SK-N-SH treated with all-trans-retinoic acid at 6 μM for 48 hours (cell line): ENCODE measurements at places on chromosomes 3 and 15.
A peak's percentile ranks its signal among the peaks of the same experiment; 100 is the strongest.

GRCh38 chr15:73391128-73391872, 22.5 kb upstream of the HCN4 start:
- no peak for ATAC-seq

GRCh38 chr3:171169866-171170265, 143.3 kb upstream of the SLC2A2 start:
- ATAC-seq = no peak

- ATAC-seq = no peak
Measured at GRCh38 chr3:27507111-27507510, 22.9 kb upstream of the SLC4A7 start.

- ATAC-seq = no peak
Measured at GRCh38 chr3:111548756-111549155, 6.8 kb downstream of the CD96 start.

GRCh38 chr15:81914734-81915256, 131.0 kb downstream of the MEX3B start:
- ATAC-seq = peak; percentile 48; the same call in 1 of the 3 replicates

- peak; percentile 95 for ATAC-seq
Measured at GRCh38 chr15:38714309-38715072, 149.9 kb upstream of the RASGRP1 start.

DNA sequence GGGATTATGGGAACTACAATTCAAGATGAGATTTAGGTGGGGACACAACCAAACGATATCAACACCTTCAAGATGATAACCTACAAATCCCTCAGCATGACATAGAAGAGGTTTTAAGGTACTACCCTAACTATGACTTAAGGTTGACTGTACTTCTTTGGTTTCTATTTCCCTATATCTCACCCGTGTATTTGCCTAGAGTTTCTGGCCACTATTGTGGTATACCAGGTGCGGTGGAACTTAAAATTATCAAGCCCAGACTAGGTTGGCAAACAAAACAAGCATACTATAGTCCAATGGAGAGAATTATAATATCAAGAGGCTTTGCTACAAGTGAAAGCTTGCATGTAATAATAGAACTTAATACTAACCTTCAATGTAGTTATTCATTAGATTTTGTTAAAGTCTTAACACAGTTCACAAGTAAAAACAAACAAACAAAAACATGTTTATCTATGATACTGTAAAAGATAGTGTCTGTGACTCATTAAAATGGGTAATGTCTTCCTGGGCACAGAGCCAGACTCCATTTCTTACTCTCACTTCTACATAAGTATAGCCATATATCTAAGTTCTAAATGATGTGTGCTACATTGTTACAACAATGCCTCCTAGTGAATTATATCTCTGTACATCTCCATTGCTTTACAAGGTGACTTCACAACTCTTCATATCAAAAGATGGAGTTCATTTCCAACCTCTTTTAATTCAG, 479.1 kb downstream of the ZBBX start:
- ATAC-seq = no peak

DNA sequence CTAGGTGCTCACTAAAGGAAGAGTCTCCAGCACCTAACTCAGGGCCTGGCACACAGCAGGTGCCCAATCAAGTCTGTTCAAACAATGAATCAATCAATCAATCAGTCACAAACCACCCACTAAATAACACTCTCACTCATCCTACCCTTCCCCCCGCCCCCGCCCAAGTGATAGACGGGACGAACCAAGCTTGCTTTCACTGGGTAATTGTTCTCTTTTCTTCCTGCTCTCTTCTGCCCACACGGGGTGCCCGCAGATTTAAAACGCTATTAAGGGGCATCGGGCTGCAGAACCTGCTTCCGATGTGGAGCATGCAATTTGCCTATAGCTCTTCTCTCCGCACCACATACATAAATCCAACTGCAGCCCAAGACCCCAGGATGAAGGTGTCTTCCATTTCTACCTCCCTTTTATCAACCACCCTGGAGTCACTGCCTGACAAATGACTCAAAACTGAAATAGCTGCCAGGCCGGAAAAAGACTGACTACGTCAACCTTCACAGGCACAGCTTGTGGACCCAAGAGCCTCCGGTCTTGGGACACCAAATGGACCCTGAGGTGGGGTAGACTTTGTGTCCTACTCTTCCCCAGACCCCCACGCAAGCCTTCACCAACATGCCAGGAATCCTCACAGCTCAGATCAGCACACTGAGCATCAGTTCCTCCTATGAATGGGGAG, 1.7 kb downstream of the KLHL25 start:
- ATAC-seq = no peak

- peak; percentile 20; the same call in 1 of the 3 replicates for ATAC-seq
Measured at GRCh38 chr15:59282515-59283337, 76.1 kb downstream of the LDHAL6B start.

DNA sequence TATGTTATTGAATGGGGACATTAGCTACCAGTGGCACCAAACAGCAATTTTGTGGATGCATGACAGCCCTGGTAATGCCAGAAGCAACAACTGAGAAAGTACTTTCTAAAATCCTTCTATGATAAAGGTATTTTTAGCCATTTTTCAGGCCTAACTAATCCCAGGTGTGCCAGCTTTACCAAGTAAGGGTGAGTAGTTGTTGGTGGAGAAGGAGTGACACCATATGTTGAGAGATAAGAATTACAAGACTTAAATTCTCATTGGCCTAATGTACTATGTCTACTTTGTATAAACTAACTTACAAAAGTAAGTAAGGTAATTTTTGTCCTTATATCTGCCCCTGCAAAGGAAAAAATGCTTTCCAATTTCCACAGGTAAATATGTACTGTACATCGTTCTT, 4.1 kb upstream of the COX17 start:
- ATAC-seq = peak; percentile 89

DNA sequence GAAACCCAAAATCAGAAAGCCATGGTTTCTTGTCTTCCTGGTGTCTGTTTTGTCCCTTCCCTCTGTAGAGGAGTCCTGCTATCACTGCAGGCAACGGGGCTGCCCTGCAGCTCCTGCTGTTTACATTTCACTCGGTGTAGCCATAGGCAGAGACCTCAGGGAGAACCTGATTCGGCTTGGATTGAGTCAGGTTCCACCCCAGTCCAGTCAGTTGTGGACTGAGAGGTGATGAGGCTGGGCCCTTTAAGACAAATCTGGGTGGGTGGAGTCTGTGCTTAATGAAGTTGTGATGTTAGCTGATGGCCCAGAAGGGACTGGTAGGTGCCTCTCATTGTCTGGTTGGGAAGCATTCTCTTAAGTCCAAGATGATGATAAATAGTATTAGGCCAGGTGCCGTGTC, 35.7 kb downstream of the FLNB start:
- no peak for ATAC-seq

DNA sequence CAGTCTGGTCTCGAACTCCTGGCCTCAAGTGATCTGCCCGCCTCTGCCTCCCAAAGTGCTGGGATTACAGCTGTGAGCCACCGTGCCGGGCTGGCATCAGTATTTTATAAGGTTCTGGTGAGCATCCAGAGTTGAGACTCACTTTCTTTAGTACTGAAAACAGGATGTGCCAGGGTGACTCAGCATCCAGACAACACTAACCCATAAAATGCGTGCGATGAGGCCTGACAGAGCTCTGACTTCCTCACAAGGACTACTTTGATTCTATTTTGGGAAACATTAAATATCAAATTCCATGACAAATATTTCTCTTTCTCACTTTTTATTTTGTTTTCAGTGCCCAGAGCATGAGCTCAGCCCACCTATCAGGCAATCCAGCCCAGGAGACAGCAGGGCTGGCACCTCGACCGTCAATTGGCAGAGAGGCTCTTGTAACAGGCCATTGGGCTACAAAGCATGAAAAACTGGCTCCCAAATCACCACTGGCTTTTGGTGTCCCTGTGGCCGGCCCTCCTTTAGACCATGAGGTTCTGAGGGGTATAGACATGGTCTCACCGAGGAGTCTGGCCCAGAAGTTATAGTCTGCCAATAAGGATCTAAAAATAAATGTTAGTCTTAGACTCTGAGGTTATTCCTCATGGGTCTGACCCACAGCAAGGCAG, 75.0 kb downstream of the FEM1B start:
- peak; percentile 93 for ATAC-seq
